ENCODE measurements at places on chromosomes 4 and X.

GRCh38 chr4:40121515-40121914 lies 64.9 kb downstream of the N4BP2 start:
- no peak for DNase-seq

DNA sequence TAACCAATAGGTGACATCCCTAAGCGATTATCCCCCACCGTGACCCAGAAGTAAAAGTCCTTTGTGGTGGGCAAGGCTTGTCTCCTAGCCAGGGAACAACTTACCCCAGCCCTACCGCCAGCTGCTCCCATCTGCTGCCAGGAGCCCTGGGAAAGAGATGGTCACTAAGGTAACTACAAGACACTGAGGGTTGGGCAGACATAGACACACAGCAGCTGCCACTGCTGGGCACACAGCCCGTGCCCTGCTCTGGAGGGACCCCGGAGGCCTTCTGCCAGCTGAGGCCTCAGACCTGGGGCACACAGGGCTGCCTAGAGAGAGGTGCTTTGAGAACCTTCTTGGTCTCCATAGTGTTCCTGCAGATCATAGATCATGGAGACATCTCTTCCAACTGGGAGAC lies 53.0 kb upstream of the PROM1 start:
- DNase-seq, result no peak

DNA sequence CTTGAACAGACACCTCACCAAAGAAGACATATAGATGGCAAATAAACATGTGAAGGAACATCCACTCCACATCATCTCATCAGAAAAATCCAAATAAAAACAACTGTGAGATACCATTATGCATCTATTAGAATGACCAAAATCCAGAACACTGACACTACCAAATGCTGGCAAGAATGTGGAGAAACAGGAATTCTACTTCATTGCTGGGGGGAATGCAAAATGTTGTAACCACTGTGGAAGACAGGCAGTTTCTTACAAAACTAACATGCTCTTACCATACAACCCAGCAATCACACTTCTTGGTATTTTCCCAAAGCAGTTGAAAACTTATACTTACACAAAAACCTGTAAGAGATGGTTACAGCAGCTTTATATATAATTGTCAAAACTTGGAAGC lies 38.2 kb upstream of the ANTXR2 start:
- DNase-seq, result no peak

- no peak for DNase-seq
Measured at GRCh38 chr4:54571293-54572151, 86.2 kb upstream of the KIT start.

- no peak for DNase-seq
Measured at GRCh38 chrX:334331-334891, 15.8 kb upstream of the GTPBP6 start.

DNA sequence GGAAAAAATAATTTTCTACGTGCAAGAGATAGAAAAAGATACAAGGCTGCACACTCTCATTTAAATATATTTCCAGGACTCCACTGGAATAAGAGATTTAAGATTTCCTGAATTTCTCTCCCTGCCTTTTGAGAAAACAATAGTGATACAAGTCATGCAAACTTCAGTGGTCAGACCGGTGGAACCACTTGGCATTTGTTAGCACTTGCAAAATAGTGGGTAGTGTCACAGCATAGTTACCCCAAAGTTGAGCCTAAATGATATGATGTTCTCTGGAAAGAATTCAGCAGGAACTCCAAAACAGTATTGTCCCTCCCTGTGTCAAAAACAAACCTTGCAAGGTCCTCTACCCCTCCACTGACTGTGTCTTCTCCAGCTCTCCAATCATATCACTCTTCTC lies 102.3 kb downstream of the ANKRD50 start:
- no peak for DNase-seq

- no peak for DNase-seq
Measured at GRCh38 chrX:35696760-35697234, 101.3 kb upstream of the MAGEB16 start.

GRCh38 chr4:98746936-98747335 lies 88.5 kb upstream of the TSPAN5 start:
- no peak for DNase-seq

Measured in NCI-H2081 treated with DMSO at 0.1 percent for 48 hours (cell line).